HT-29 (cell line): ENCODE measurements at places on chromosomes 2 and 18.

DNA sequence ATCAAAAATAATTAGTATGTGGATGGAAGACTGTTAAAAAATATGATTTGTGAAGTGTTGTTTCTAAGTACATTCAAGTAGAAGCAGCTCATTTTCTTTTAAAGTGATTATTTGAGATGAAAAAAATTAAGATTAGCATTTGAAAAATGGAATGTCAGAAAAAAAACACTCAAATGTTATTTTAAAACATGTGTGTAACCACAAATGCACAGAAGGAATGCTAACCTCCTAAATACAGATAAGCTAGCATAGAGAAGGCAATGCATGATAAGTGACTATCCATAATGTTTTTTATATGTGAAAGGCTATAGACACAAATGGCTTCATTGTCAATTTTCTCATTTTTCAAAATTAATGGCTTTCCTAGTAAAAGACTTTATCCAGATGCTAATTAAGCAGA is 198.9 kb downstream of the NYAP2 start:
- DNase-seq, result no peak

- DNase-seq, result no peak
Observed at GRCh38 chr2:70101174-70101573, 13.9 kb downstream of the PCBP1 start.

DNA sequence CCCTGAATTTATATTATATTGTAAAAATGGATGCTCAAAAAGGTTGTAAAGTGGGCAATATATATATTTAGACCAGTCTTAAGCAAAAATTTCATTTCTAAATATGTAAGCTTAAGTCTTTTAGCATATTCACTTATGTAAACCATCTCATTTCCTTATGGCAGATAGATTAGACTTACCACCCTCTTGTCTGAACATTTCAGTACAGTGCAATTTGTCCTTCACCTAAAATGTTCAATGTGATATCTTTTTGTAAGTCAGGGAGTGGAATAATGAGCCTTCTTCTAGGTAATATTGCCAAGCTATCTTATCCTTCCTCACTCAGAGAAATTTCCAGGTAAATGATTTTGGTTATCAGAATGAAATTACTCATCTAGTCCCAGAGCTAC is 92.3 kb downstream of the KLF7 start:
- DNase-seq, result no peak

DNA sequence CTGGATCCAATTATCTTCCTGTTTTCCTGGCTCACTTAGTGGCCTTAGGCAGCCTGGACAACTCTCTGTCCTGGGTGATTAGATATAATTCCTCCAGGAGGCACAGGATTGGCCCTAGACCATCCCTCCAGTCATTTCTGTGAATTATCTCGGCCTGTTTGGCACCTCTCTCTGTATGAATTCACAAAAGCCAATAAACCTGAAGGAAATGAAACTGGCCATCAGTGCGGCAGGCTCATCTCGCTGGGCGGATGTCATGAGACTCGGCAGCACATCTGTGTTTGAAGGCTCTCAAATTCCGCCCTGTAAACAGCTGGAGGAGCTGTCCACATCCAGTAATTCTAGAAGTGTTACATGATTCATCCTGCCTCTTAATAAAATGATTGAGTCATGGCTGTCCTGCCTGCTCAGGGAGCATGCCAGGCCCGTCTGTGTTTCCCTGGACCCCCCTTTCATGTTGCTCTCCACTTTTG is 38.6 kb downstream of the ACOXL start:
- no peak for DNase-seq
